ENCODE measurements at places on chromosomes 4 and X.

- DNase-seq = no peak
Observed at GRCh38 chr4:158219623-158220022, 9.3 kb downstream of the TMEM144 start.

GRCh38 chr4:163554870-163555465 is 60.5 kb downstream of the TMA16 start:
- peak; percentile 66 for DNase-seq

- DNase-seq = no peak
Observed at GRCh38 chr4:77434299-77435092, 171.1 kb upstream of the CXCL13 start.

GRCh38 chrX:13607331-13607995 is 38.1 kb downstream of the EGFL6 start:
- no peak for DNase-seq

- peak; percentile 10 for DNase-seq
Observed at GRCh38 chr4:131370846-131371245, 1778.2 kb upstream of the PCDH10 start.

- DNase-seq = no peak
Observed at GRCh38 chrX:70231666-70232065, 2.8 kb upstream of the AWAT1 start.

GRCh38 chr4:3303565-3303824 is 10.7 kb downstream of the RGS12 start:
- no peak for DNase-seq

- peak; percentile 72 for DNase-seq
Observed at GRCh38 chrX:13658602-13659001, 5.7 kb downstream of the TCEANC start.

- DNase-seq = no peak
Observed at GRCh38 chr4:1111259-1111809, 2.0 kb downstream of the RNF212 start.

- no peak for DNase-seq
Observed at GRCh38 chrX:11398139-11398538, 104.9 kb downstream of the AMELX start.

DNA sequence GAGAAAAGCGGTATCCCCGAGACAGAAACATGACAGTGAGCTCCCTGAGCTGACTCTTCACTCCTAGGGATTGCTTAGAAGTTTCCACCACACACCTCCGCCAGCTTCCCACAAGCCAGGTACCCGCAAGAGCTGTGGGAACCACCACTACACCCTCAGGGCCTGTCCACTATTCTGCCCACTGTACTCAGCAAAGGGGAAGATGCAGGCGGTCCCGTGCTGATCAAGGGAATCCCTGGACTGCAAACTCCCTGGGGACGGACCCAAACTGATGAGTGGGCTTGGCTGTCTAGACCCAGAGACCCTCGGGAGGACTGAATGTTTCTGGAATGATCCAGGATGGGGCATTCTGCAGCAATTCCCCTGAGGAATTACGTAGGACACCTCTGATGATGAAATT is 30.2 kb downstream of the REELD1 start:
- DNase-seq = no peak

DNA sequence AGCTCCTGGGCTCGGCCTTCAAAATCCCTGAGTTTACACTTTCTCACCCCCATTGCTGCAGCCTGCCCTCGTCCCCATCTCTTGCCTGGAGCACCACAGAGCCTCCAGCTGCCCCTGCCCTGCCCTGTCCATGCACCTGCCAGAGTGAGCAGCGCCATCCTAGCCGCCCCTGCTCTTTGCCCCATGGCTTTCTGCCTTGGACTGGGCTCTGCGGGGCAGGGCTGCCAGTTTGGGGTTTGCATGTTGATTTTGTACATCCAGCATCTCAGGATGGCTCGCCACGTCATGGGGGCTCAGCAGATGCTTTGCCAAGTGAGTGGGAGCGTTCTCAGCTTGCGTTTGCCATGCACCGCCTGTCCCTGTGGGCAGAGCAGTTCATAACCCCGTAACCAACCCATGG is 67.1 kb upstream of the HGFAC start:
- no peak for DNase-seq

DNA sequence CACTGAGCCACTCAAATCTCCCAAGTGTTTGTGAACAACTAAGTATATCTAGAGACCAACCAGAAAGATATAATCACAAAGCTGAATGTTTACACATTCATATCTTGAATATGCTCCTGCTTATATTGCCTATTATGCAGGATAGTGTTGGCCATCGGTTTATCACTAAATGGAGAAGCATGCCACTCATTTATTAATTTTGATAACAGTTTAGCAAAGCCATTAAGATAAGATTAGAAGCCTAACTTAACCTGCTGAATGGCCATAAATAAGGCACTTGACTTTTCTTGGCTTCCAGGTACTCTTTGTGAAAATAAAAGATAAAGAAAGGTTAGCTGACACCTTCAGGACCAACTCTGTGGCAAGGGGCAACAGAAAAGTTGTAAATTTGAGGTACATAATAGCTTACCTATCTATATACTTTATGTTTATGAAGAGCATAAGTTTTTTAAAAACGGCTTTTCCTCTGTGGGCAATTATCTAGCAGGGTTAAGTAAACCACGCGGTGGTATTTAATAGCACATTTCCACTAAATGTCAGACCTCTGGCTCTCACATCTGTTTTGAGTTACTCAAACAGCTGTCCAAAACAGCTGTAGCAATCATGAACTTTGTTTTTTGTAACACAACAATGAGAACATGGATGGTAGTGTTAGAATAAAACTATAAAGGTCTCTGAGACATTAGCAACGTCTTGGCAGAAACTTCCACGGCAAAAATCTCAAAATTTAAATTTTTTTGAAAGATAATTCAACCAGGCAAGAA is 58.8 kb upstream of the FTHL17 start:
- DNase-seq = no peak

DNA sequence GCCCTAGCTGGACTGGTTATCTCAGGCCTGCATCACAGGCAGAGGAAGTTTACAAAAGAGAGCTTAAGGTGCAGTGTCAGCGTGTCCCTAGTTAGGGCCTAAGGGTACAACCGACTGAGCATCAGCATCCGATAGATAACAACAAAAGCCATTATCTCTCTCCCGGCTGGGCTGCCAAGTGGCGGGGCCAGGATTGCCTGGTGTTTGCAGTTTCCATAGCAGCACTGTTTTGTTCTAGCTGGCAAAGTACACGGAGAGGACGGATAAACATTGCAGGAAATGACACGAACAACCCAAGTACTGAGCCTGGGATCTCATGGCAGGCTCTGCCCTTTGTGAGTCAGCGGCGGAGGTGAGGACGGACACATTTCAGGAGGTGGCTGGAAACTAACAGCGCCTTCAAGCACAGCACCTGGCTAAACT is 104.7 kb upstream of the NOCT start:
- no peak for DNase-seq

DNA sequence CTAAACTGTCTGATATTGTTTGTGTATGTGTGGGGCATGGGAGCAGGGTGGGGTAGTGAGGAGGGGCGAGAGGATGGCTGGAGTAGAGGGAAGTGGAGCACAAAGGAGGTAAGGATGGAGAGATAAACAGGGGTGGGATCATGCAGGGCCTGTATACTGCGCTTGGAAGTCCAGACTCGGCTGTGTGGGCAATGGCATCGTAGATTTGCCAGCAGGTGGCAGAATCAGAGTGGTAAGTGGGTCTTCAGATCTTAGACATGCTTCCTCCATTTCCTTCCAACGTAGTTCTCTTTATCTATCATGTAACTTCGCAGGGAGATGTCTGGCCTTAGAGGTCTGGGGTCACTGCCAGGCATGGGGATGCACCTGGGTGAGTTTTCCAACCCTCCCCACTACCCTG is 155.5 kb downstream of the PDGFRA start:
- peak; percentile 13 for DNase-seq

GRCh38 chr4:6632125-6632524 is 8.4 kb upstream of the MRFAP1 start:
- DNase-seq = no peak

GRCh38 chr4:12293906-12294525 is 865.3 kb upstream of the HS3ST1 start:
- no peak for DNase-seq

DNA sequence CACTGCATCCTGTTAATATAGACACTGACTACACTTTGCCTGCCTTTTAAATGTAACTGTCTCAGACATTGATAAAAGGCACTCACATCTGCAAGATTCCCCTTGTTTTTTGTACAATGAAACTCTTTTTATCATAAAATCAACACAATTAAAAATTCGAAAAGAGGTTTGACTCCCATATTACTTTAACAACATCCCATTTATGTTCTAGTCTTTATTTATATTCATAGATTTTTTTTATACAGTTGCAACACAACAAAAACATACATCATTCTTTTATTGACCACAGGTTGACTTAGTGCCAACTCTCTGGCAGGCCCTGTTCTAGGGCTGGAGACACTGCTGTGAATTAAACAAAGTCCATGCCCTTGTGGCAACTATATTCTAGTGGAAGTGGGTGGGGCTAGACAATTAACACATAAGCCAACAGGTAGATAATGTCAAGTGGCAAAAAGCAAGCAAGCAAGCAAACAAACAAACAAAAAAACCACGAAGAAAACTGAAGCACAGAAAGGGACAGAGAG is 36.8 kb downstream of the ANK2 start:
- DNase-seq = no peak

DNA sequence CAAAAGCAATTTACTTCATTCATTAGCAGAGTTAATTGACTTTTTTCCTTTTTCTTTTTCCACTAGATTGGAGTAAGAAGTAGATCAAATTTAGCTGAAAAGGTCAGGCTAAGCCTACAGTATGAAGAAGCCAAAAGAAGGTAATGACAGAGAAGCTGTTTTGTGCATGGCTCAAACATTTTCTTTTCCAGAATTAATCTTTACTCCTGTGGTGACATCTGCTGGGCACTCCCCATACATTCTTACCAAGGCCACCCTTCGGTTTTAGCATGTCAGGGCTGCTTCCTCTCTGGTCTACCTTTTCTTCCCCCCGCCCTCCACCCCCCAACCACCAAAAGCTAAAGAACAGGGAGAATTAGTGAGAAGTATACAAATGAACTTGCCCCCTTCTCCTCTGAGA is 70.2 kb downstream of the CLDN22 start:
- DNase-seq = peak; percentile 51

DNA sequence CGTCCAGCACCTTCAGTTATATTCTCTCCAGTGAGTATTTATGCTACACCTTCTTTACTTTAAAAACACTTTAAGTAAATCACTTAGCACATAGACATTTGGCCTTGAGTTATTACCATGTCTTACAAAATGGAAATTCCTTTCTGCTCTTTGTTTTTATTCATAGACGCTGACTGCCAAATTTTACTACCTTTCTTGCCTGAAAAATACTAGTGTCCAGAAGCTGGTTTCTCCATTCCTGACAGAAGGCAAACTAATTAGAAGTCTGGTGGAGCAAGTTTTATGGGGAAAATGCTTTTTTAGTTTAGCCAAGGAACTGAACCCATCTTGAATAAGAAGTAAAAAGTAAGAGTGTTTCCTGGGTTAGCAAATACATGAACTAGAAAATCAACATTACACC is 65.5 kb downstream of the SPATA18 start:
- no peak for DNase-seq

DNA sequence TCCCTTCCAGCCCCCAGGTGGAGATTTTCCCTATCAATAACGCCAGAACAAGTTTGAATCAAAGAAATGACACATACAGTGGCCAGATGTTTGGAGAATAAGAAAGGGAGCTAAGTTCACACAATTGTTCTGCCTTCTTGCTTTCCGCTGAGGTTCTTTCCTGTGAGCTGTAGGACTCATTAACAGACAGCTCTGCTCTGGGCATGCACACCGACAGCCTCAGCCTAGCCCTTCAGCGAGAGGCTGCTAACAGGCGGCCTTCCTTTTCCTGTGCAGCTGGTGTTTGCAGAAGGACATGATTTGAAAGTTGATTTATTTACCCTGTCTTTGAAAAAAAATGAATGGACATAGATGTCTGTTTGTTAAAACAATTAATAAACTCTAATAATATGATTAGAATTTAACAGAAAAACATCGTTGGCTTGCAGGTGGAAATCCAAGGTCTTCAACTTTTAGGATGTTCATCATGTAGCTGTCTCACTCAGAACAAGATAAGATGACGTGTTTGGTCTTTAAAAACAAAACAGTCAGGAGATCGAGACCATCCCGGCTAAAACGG is 183.3 kb downstream of the KDR start:
- DNase-seq = no peak

DNA sequence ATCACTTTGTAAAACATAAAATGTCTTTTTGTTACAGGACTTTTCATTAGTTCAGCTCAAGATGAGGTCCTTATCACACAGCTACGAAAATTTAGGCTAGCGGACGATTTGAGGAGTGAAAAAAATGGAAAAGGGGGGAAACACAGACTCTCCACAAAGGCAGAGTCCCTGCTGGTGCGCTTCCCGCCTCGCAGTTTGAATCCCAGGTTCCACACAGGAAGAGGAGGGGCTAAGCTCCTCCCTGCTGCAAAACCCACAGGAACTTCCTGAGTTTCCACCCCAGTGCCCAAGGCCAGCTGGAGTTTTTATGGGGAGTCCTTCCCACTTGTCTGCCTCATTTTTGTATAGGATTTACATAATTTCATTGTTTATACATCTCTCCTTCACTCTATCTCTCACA is 11.2 kb downstream of the ADAM29 start:
- no peak for DNase-seq

DNA sequence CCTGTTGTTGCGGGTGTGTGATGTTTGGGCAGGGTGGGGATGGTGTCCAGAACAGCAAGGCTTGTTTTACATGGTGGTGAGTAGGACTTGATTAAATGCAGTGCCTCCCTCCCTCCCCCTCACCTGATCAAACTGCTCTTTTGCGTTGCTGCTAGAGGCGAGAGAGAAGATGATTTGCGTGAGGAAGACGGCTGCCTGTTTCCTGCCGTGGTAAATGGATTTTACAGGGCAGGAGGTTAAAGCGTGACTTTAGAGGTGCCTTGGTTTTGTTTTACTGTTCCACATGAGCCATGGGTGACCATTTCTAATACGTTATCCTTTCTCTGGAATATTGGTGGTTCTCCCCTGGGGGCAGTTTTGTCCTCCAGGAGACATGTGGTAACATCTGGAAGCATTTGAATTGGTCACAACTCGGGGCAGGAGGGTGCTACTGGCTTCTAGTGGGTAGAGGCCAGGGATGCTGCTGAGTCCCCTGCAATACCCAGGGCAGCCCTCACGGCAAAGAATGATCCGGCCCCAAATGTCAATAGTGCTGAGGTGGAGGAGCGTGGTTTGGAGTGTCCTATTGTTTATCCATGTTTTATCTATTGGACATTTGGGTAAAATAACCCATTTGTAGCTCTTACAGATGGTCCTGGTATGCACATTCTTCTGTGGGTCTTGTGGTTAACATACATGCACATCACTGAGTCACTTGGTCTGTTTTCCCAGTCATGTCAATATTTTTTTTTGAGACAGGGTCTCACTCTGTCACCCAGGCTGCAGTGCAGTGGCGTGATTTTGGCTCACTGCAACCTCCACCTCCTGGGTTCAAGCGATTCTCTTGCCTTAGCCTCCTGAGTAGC is 73.7 kb downstream of the SHROOM2 start:
- DNase-seq = no peak

DNA sequence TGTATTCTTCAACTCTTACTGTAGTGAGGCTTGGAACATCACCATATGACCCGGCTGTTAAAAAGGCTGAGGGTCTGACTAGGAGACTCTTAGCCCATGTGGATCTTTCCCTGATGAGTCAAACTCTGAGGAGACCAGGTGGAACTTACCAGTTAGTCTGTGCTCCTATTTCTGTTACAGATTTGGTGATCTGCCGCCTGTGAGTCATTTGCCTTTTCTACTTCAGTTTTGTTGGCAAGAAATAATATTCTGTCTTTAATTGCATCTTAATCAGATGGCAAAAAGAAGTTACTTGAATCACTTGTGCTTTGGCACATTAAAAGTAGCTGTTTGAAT is 48.4 kb downstream of the MTM1 start:
- no peak for DNase-seq

- no peak for DNase-seq
Observed at GRCh38 chrX:57289089-57289488, 2.6 kb downstream of the FAAH2 start.

GRCh38 chr4:128600410-128600809 is 209.1 kb upstream of the JADE1 start:
- DNase-seq = no peak

All from NAMALWA (cell line).